Fibroblast of skin of back (primary cell): ENCODE measurements at places on chromosomes 5 and 9.
A peak's percentile ranks its signal among the peaks of the same experiment; 100 is the strongest.

DNA sequence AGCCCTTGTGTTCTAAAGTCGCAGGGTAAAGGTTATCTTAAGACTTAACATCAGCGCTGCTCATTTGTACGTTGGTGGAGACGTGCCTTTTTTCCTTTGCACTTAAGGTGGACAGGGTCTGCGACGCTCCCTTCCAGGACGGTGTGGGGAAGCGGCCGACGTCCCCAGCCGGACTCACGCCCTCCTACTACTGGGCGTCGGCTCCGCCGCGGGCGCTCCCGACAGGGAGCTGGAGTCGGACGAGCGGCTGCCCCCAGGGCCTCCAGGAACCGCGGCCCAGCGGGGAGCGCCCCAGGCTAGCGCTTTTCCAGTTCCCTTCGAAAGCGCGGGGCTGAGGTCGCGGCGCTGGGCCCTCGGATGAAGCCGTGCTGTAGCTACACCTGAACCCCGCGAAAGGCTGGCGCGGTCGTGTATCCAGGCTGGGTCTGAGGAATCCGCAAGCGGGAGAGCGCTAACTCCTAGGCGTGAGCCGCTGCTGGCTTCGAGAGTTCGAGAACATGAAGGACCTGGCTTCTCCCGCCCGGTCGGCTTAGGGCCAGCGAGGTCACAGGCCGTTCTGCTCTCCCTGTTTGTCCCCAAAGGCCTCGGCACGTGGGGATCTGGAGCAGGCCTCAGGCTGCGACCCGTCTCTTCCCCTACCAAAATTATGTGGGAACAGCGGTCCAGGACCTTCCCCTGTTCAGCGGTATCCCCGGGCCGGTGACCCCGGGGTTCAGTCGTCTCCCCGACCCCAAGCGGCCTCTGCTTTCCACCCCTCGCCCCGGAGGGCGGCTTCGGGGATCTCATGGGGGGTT is 3.8 kb upstream of the DMRT3 start:
- no peak for DNase-seq

DNA sequence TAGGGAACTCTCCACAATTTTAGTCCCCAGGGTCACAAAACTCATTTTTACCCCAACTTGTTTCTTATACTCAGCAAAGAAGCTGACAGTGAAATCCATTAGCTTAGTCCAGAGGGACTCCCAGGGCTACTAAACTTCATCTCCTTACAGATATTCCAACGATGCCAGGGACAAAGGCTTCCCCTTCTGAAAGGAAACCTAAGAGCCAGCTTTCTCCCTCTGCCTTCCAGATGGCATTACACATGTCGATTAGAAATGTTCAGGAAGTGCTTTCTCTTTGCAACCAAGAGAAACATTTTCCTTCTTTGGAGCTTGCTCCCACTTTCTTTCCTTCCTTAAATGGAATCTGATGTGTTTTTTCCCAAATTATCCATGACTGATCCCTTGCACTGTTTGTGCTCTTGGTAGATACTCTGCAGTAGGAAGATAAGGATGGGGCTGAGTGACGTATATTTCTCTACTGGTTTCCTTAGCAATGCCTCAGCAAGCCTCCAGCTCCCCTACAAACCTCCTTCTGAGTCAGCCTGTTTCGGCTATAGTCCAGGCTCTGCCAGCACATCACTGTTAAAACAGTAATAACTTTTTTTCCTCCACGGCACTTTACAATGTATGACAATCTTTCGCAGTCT is 43.0 kb upstream of the HTR4 start:
- DNase-seq = peak; percentile 60

DNA sequence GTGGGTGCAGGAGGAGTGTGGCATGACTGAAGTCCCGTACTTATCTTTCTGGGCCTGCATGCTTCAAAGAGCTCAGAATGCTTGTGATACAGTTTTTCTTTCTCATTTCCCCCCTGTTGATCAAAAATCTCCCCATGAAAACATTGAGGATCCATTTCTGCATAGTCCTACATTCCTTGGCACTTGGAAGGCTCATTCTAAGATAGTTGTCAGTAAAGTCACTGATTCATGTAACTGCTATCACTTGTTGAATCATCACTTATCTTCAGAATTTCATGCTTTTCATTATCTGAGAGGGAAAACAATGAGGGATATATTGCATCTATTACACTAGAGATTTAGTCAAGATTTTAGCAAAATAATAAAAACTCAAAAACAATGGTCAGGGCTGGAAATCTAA is 1953.1 kb upstream of the CDH6 start:
- DNase-seq = peak; percentile 0

DNA sequence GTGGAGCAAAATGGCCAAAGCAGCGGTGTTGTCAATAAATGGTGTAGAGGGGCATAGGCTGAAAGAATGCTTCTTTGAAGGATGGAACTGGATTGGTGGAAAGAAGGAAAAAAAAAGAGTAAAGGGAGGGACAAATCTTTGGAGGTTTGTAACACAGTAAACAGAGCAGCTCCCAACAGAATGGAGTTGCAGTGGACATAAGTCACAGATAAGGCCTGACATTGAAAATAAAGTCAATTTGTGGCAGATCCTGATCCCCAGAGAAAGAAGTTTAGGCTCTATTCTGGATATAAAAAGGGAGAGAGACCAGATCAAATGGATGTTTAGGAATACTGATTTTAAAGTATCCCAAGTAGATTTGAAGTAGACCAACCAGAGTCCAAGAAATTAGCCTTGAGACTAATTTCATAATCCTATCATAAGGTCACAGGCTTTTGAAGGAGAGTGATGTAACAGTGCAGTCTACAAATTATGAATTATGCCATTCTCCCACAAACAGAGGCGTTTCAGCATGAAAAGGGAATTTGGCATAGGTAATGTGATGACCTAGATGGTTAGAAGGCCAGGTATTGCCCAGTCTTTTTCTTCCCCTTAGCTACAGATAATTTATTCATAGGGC is 8.9 kb downstream of the ALDH1A1 start:
- DNase-seq = no peak

- peak; percentile 61 for DNase-seq
Observed at GRCh38 chr9:134163371-134164196, 780 bp downstream of the RNU6ATAC start.

DNA sequence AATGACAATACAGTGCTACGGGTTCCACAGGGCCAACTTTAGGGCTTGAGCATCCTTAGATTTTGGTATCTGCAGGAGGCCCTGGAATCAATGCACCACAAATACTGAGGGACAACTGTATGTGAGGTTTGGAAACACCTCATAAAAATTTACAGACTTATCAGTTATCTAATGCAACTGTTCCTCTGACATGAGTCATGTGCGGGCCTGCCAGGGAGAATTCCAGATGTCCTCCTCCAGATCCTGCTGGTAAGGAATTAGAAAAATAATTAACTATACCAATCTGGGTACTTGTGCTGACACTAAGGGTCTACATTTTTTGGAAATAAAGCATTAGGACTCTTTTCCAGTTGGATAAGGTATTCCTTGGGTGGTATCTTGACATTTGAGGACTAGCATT is 333.3 kb downstream of the ARRDC3 start:
- DNase-seq = no peak

DNA sequence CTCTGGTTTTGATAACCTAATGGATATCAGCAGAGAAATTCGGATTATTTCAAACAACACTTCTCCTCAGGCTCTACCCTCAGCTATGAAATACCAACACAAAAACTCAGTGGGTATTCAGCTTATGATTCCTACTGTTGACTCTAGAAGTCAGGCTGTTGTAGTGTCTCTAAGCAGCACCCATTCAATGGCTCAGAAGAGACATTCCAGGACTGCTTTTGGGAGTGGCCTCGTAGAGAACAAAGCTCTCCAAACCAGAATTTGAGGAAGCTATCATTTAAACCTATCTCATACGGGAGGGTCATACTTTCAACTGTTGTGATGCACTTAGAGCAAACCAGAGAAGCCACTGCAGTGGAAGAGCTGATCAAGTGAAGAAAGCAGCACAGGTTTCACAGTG is 34.1 kb downstream of the ETF1 start:
- DNase-seq = no peak

GRCh38 chr9:113794721-113795120 is 81.4 kb upstream of the ZNF618 start:
- DNase-seq = no peak

GRCh38 chr5:157269761-157270272 is 3.9 kb downstream of the CYFIP2 start:
- DNase-seq = no peak

DNA sequence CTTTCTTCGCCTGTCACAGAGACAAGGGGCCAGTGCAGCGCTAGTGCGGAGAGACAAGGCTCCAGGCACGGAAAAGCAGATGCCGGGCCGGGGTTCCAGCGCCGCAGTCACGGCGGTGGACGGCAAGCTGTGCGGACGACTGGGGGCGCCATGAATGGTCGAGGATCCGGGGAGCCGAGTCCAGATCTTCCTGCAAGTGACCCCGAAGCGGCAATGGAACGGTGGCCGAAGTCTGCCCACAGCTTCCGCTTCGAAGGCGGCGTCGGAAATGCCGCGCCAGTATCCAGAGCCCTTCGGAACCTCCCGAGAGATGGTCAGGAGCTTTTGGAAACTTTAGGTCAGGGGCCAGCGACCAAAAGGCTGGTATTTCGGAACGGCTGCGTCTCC is 601 bp upstream of the FAF2 start:
- DNase-seq = no peak

DNA sequence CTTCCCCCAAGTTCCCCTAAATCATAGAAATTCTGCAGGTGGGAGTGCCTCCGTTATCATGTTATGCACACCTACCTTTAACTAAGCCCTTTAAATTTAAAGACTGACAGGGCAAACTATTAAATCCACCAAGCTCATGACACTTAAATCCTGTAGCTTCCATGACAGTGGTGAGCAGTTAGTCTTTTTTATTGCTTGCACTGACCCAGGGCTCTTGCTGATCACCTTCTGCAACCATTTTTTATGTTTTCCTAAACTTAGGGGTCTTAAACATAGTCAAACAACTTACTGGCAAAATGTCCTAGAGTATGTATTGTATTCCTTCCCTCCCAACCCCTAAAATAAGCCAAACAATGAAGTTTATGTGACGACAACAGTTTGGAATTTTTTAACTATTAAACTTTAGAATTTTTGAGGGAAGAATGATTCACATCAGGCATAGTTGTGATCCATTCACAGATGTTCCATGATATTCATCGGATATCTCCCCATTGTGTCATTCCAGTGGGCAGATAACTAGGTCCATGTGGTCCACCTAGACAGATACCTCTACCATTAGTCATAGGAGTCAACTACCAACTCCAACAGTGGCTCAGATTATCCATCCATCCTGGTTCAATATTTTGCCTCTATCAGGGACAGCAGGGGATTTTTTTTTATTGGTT is 283.1 kb downstream of the ADAMTS6 start:
- peak; percentile 100 for DNase-seq

DNA sequence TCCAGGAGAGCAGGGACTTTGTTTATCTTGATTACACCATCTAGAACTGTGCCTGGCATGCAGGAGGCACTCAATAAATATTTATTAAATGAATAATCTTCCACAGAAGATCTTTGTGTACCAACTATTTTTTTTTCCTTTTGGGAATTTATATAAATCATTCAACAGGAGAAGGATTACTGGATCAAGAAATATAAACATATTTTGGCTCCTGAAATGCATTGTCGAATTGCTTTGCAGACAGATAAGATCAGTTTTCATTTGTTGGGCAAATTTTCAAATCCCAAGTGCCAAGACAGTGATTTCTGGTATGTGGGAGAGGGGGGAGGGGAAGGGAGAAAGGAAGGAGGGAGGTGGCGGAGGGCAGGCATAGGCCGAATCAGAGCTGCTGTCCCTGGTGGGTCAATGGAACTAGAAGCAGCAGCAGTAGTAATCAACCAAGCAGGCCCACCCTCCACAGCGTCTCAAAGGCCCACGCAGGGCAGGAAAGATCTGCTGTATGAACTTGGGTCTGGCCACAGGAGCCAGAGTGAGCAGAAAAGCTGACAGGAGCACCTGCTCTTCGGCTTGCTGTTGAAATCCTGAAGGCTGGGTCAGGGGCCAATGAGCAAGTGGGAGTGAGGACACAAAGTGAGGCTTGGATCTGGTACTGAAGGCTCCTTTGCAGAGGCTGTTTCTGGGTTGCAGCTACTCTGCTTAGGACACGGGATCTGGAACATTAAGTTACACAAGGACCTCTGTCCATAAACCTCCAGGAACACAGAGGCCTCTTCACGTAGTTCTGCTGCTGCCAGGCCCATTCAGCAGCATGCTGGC is 15.8 kb upstream of the TRAF1 start:
- DNase-seq = peak; percentile 31

DNA sequence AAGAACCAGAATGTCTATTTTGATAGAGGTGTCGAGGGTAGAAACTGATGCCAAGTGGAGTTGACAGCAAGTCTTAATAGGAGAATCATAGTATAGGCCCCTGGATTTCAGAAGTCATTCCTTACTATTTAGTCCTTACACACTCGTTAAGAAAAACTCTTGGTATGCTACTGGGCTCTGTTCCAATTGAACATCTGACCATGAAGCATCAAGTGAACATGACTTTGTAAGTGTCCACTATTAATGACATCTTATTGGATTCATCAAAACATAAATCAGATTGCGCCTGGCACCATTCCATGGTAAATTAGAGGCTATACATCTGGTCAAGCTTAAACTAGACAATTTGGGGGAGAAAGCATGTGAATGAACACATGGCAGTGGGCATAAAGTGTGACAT is 1056.5 kb upstream of the EDIL3 start:
- DNase-seq = no peak

GRCh38 chr5:169300468-169301385 is at the start of gene SLIT3:
SLIT3 (minus strand) TSS chr5:169301139; CDS start chr5:169300709, 430 bp downstream.
- DNase-seq = peak; percentile 93

DNA sequence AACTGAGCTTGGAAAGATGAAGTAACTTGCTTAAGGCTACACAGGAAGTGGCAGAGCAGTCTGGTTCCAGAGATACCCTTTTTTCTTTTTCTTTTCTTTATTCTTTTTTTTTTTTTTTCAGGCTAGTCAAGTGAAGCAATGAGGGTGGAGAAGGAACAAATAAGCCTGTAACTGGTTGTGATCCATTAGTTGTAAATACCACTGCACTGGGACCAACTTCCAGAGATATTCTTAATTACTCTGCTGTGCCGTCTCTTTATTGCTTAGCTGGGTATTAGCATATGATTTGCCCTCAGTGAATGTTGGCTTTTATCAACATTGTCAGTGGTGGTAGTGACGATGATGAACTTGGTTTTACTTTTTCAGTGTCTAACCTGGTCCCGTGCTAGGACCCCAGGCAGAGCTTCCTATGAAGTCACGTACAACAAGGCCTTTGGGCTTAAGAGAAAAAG is 26.7 kb downstream of the LNPEP start:
- DNase-seq = no peak
